Activated T-helper 17 cell treated with anti-CD3 and anti-CD28 coated beads, Interleukin-2, amount 50 U/mL, for 72 hours (primary cell): ENCODE measurements at places on chromosomes 16 and 17.

DNA sequence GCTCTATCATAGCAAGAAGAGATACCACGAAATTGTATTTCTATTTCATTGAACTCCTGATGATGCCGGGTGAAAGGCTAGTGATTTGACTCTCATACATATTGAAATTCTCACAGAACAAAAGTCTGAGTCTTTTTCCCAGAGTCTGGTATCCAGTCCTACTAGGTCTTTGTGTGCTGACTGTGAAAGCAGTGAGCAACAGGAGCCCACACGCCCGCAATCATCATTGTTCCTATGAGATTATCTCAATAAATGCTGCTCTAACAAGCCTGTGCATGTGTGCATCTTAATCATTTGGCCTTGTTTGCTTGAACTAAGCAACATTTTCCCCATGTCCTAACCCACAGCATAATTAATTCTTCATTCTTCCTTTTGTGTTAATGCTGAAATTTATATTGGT, 1466.0 kb downstream of the CDH11 start:
- no peaks in the 10 kb centered on the region for H3K36me3 ChIP-seq
- no peaks in the 10 kb centered on the region for H3K4me1 ChIP-seq
- no peak overlapping the region for H3K27ac ChIP-seq
- no peak for ATAC-seq
- H3K4me3 ChIP-seq, result no peak overlapping the region

DNA sequence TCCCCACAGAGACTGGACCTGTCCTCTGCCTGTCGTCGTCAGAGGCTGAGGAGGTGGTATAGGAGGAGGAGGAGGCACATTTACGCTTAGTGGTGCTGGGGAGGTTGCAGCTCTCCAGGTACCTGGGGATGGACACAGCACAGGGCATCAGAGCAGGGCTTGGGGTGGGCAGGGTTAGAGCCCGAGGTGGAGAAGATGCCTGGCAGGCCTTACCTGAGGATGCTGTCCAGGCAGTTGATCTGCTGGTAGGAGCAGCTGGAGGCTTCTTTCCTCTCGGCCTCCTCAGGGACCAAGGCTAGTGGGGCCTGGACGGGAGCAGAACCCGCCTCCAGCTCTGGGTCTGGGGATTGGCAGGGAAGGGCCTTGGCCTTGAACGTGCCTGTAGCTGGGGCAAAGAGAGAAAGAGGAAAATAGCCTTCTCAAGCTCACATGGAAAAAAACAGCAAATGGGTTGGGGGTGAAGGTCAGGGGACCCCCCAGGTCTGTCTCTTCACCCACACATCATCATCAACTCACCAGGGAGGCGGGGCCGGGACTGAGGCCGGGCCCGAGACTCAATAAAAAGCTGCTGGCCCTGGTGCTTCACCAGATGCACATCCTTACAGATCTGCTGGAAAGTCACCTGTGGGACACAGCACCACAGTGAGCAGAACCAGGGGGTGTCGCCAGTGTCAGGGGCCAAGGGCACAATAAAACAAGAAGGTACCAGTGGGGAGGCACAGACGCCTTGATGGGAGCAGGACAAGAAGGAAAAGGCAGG, 5.6 kb downstream of the PER1 start:
- peaks cover 4% of the 10 kb centered on the region for H3K4me1 ChIP-seq
- no peaks in the 10 kb centered on the region for H3K36me3 ChIP-seq

DNA sequence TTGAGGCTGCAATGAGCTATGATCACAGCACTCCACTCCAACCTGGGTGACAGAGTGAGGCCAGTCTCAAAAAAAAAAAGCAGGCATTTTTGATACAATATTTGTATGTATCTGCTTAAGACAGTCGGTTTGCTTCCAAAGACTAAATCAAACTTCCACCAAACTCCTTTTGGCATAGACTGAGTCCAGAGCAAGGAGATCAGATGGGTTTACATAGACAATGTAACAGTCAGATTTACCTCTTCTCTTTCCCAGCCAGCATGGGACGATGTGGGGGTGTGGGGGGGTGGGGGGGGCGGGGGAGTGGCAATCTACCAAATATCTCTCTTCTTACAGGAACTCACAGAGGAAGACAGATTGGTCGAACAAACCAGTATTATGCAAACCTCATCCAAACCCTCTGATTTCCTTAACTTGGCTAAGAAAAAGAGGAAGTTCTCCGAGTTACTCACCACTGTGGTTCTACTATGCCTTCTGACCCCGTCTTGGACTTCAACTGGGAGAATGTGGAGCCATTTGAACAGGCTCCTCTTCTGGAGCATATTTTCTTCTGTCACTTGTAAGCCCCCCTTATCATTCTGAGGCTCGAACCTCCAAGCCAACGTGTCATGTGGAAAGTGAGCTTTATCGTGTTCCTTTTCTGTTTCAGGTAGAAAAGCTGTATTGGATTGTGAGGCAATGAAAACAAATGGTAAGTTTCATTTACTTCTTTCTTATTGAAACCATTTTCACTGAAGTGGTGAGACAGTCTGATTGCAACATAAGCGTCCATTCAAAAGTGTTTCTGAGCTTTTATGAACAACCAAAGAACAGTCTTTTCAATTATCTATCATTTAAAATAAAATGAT, at the start of gene MILR1:
Gene MILR1, plus strand, starts transcription at position 451 of the 848 bp plus-strand sequence. Its CDS starts 54 bp downstream, at position 505.
- no peak for ATAC-seq
- no peak within 1 kb of the TSS for H3K27ac ChIP-seq
- H3K36me3 ChIP-seq, result no peaks in the 10 kb centered on the region
- H3K27me3 ChIP-seq, result no peaks in the 10 kb centered on the region

- H3K36me3 ChIP-seq, result no peaks in the 10 kb centered on the region
- no peak for ATAC-seq
- H3K4me1 ChIP-seq, result no peaks in the 10 kb centered on the region
- no peak overlapping the region for H3K4me3 ChIP-seq
Observed at GRCh38 chr16:12062343-12063003, 85.9 kb downstream of the SNX29 start.

DNA sequence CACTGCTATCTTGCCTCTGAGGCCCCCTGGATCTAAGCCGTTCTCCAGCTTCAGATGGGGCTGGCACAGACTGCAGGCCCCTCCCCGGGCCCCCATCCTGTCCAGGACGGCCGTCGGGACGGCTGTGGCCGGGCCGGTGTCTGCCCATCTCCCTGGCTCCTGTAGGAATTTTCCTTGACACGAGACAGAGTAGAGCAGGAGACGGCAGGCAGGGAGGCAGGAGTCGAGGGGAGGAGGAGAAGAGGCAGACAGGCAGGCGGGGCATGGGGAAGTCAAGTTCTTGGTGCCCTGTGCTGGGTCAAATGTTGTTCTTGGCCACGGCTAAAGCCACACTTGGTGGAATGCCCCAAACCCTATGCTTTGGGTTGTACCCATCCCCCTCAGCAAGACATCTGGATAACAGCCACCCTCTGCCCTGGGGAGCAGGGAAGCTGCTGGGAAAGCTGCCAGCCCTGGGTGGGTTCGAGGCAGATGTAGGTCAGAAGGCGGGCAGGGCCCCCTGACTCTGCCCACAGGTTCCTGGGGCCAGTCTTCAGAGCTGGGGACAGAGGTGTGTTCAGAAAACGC, 4.0 kb downstream of the C1QTNF1 start:
- H3K36me3 ChIP-seq, result no peaks in the 10 kb centered on the region
- no peak overlapping the region for H3K4me3 ChIP-seq
- no peak for ATAC-seq
- H3K4me1 ChIP-seq, result no peaks in the 10 kb centered on the region
- no peak overlapping the region for H3K27ac ChIP-seq

- no peak for ATAC-seq
- H3K4me1 ChIP-seq, result no peaks in the 10 kb centered on the region
- no peaks in the 10 kb centered on the region for H3K27me3 ChIP-seq
- peaks cover 24% of the 10 kb centered on the region for H3K36me3 ChIP-seq
Observed at GRCh38 chr16:70754851-70755600, 45.9 kb downstream of the VAC14 start.

- no peak overlapping the region for H3K27ac ChIP-seq
- H3K4me3 ChIP-seq, result no peak overlapping the region
- H3K27me3 ChIP-seq, result no peaks in the 10 kb centered on the region
- ATAC-seq, result peak; percentile 19
Observed at GRCh38 chr17:29749045-29749825, 126.5 kb upstream of the CORO6 start.

- no peaks in the 10 kb centered on the region for H3K36me3 ChIP-seq
- no peak for ATAC-seq
- no peaks in the 10 kb centered on the region for H3K27me3 ChIP-seq
Observed at GRCh38 chr16:65509172-65509571, 387.3 kb upstream of the CDH11 start.

GRCh38 chr17:56393156-56393555, 200.3 kb upstream of the NOG start:
- no peaks in the 10 kb centered on the region for H3K36me3 ChIP-seq
- H3K4me1 ChIP-seq, result no peaks in the 10 kb centered on the region
- no peak overlapping the region for H3K27ac ChIP-seq
- H3K4me3 ChIP-seq, result no peak overlapping the region

DNA sequence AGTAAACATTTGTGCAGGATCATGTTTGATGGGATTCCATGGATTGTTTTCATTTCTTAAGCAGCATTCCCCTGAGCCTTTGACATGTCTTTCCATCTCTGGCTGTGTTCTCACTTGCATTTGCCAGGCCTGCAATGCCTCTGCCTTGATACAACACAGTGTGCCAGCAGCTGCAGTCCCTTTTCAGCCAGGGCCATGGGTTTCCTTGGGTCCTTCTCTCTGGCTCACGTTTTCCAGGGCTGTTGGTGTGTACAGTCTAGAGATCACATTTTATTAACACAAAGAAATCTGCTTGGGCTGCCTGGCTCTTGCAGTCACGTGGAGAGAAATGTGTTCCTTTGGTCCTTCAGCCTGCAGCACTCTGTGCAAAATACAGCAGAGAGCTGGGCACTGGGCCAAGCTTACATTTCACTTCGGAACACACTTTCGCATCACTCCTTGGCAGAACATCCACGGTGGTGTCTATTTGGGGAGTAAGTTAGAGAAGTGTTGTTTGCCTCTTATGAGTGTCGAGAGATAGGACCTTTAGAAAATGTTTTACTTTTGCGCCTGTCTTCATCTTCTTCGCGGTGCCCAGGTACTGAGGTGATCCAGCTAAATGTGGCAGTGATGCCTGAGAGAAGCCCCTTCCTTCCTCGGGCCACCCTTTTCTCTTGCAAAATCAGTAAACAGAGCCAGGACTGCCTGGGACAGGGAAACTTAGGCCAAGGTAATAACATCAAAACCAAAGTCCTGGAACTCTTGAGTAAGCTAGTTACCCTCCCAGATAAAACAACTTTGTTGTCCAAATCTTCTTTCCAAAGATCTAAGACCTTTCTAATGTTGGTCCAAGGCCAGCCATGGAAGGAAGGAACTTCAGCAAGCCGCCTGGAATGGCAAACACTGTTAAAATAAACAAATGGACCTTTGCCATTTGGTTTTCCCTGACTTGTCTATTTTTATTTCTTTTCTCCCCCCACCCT, 20.9 kb downstream of the HLF start:
- peak overlapping the region; percentile 43 for H3K4me3 ChIP-seq
- peaks cover 21% of the 10 kb centered on the region for H3K4me1 ChIP-seq
- ATAC-seq, result no peak
- no peak overlapping the region for H3K27ac ChIP-seq

DNA sequence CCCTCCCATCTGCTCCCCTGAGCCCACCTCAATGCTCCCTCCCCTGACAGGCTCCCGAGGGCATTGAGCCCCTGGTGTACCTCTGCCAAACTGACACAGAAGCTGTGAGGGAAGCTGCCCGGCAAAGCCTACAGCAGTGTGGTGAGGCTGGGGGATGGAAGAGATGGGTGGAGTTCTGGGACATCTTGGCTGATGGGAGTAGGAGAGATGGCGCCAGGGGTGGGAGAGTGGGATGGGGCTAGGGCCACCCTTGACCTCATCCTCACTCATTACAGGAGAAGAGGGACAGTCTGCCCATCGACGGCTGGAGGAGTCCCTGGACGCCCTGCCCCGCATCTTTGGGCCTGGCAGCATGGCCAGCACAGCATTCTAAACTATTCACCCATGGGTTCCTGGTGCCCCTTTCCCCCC, 16.2 kb upstream of the CTCF start:
- peak overlapping the region; percentile 93 for H3K27ac ChIP-seq
- peaks cover 40% of the 10 kb centered on the region for H3K36me3 ChIP-seq
- peaks cover 23% of the 10 kb centered on the region for H3K4me1 ChIP-seq
- H3K4me3 ChIP-seq, result no peak overlapping the region
- no peak for ATAC-seq

DNA sequence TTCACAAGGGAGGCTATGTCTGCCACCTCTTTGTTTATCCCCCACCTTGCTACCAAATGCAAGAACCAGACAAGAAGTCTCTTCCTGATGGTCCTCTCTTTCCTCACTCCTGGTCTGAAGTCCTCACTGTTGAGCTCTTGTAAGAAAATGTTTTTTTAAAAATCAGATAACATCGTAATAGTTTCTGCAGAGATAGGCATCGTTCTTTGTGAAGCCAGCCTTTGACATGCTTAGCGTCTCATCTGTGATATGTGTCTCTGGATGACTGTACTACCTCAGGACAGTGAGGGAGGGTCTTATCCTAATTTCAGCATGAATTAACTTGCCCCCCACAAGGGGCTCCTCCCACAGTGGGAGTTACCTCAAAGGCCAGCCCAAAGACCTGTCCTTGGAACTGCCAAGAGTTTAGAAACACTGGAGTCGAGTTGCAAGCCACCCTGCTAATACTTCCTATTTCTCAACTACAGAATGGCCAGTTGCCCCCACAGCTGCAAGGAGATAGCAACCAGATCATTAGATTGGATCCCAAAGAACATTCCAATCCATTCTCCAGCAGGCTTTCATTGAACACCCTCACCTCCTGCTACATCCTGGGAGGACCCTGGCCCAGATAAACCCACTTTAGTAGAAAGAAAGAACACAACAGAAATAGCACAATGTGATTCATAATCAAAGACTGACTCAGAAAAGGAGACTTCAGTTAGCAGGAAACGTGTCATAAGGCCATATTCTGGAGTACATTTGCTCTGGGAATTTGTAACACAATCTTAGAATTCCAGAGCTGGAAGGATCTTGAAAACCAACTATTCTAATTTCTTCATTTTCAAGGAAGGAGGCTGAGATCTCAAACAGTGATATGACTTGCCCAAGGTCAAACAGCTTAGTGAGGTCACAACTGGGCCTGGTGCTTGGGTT, 151.0 kb downstream of the IRX3 start:
- H3K27ac ChIP-seq, result no peak overlapping the region
- H3K4me3 ChIP-seq, result no peak overlapping the region
- H3K27me3 ChIP-seq, result peaks cover 8% of the 10 kb centered on the region

DNA sequence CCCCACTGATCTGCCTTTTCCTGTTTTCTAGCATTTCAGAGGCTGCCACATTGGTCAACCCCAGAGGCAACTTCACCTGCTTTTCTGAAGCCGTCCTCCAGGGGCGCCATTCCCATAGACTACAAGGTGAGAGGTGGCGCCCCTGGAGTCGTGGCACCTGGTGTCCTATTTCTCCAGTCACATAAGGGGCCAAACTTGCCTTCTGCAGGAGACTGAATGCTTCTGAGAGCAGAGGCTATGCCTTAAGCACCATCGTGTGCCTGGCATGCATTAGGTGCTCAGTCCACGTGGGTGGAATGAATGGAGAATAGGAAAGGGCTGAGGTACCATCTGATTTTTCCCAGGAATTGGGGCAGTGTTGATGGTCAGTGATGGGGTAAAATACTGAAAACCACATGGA, 164.8 kb downstream of the HAPSTR1 start:
- H3K36me3 ChIP-seq, result no peaks in the 10 kb centered on the region
- no peak overlapping the region for H3K27ac ChIP-seq
- no peak for ATAC-seq
- no peak overlapping the region for H3K4me3 ChIP-seq

GRCh38 chr16:66107661-66108060, 258.8 kb upstream of the CDH5 start:
- no peak overlapping the region for H3K4me3 ChIP-seq
- H3K4me1 ChIP-seq, result no peaks in the 10 kb centered on the region
- H3K27ac ChIP-seq, result no peak overlapping the region
- peaks cover 12% of the 10 kb centered on the region for H3K27me3 ChIP-seq

- H3K4me1 ChIP-seq, result no peaks in the 10 kb centered on the region
- ATAC-seq, result no peak
- H3K36me3 ChIP-seq, result no peaks in the 10 kb centered on the region
- no peak overlapping the region for H3K4me3 ChIP-seq
- no peak overlapping the region for H3K27ac ChIP-seq
- H3K27me3 ChIP-seq, result no peaks in the 10 kb centered on the region
Observed at GRCh38 chr17:17379197-17379991, 76.2 kb downstream of the NT5M start.
